Activated T-cell treated with anti-CD3 and anti-CD28 coated beads, Interleukin-2, amount 50 U/mL, for 72 hours (primary cell): ENCODE measurements at places on chromosomes 2 and 18. TPM values are rescaled to one million over a fixed set of nuclear protein-coding genes. Genes with fewer than 3 reads are reported as not detected.

GRCh38 chr2:39902103-39902502 lies 123.0 kb upstream of the THUMPD2 start:
- DNase-seq: no peak

- DNase-seq: no peak
These were observed 368.7 kb upstream of the ID2 start for GRCh38 chr2:8312861-8313830.

GRCh38 chr2:65605058-65605742 lies 172.8 kb upstream of the SPRED2 start:
- DNase-seq: no peak

DNA sequence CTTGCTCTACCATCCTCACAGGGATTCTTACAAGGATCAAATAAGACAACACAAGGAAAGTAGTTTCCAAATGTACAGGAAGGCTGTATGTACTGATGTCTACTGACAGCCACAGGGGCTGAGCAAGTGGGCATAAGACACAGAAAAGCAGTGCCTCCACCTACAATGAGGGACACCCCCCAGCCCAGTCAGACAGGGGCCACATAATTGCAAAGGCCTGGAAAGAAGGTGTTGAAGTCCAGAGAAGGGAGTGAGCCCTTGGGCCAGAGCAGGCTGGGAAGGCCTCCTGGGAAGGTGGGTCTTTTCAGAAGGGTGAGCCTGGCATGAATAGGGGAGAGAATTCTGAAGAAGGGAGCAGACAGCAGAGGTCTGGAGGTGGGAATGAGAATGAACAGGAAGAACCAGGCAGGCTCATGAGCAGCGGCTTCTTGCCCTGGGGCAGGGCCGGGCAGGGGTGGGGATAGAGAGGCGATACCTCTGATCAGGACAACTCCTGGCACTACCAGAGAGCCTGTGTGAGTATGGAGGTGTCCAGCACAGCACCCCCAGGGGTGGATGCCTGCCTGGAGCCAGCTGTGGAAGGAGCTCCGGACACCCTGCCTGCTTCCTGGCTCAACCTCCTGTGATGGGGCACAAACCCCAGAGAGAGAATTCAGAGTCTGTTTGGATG lies 30.1 kb downstream of the HS1BP3 start:
- DNase-seq: no peak

GRCh38 chr2:152920846-152921245 lies 202.4 kb downstream of the ARL6IP6 start:
- DNase-seq: no peak

- DNase-seq: no peak
These were observed 75.7 kb downstream of the ZAP70 start for GRCh38 chr2:97788986-97789644.

DNA sequence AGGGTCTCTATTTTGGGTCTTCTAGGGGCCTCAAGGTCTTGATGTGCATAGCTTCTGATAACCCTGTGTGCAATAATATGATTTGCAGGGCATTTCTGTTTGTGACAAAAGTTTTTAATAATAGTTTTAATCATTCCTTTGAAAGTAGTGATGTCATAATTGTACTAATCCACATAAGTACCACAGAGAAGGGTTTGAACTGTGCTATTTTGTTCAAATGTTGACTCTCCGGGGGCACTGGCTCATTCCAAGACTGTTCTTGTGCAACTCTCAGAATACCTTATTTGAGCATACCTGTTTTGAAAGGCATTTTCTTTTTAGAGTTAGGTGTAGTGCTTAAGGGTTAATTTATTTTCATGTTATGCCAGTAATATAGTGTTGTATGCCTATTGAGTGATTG lies 41.6 kb downstream of the PLEKHB2 start:
- no peak for DNase-seq

The C2orf81 gene
- total RNA-seq: 4.9 TPM

DNA sequence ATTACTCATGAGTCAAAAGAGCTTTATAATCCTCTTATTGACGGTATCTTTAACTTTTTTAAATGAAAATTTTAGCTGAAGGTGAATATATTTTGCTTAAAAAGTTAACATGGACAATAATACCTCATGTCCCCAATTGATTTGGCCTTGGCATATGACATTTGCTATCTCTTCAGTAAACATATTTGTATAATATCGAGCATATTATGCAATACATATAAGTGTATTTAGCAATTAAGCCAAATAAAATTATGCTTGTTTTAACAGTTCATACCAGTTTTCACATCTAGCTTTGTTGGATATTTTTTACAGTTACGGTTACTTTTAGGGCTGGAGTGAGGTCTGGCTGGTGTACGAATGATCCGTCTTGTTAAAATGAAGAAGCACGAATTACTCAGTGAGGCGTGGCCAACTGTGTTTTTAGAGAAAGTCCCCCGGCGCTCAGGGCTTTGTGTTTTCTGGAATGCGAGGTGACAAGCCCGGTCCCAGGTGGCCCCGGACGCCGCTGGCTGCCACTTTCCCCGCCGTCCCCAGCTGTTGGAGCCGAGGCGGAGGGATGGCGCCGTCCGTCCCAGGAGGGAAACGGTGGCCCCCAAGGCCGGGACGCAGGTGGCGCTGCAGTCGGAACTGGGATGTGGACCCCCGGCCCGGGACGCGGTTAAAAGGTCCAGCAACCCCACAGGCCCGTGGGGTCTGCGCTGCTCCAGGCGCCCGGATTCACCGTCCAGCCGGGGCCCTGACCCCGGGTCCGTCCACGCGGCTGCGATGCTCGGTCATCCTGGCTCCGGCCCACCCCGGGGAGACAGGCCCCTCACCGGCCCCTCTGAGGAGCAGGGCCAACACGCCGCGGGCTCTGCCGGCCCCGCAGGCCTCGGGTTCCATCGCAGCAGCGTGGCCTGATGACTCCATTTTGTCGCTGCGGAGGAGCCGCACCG lies 41.3 kb downstream of the TMEM18 start:
- DNase-seq: no peak

DNA sequence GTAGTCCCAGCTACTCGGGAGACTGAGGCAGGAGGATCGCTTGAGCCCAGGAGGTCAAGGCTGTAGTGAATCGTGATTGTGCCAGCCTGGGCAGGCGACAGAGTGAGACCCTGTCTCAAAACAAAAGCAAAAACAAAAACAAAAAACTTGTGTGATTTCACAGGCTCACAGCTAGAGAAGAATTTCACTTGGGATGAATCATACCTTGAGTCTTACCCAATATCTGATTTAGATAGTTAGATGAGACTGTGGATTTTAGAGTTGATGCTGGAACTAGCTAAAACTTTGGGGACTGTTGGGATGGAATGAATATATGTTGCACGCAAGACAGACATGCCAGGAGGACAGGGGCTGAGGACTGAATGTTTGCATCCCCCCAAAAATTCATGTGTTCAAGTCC lies 4.4 kb downstream of the ANKRD29 start:
- no peak for DNase-seq

DNA sequence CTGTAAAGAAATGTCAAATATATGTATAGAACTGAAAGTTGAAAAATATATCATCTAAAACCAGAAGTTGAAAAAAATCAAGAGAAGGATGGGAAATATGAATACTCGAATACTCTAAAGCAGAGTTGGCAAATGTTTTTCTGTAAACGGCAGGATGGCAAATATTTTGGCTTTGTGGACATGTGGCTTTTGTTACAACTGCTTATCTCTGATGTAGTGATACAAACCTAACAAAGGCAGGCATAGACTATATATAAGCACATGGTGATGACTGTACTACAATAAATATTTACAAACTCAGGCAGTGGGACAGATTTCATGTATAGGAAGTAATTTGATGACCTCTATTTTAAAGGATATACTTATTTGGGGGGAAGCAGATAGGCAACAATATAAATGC lies 224.6 kb upstream of the LRRTM4 start:
- DNase-seq: no peak

- DNase-seq: no peak
These were observed 198.6 kb downstream of the CAMKMT start for GRCh38 chr2:44560352-44560751.

DNA sequence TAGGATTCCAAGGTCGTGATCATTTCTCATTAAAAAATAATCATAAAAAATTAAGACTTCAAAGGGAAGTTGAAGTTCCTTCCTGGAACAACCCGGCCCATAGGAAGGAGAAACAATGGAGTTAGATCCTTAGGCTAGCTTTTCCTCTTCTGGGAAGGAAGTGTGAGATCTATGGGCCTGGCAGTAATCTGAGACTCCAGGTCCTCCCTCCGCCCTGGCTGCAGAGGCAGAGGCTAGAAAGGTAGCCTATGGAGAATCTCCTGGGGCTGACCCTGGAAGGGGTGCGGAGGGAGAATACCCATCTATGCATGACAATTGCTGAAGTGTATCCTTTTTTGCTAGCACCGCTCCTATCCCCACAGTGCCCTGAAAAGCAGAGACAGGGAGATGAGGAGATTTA lies 37.9 kb downstream of the TRIB2 start:
- DNase-seq: no peak

The STON1 gene
- total RNA-seq: 1.9 TPM

The UGT1A4 gene
- total RNA-seq: not detected

The IL1R2 gene
- 8.2 TPM for total RNA-seq
